Left hindlimb (tissue), 1 donor: ENCODE measurements at places on chromosomes 2 and 18.

- no peak for DNase-seq
These were observed 743 bp downstream of the XPO1 start for GRCh38 chr2:61537277-61537949.

DNA sequence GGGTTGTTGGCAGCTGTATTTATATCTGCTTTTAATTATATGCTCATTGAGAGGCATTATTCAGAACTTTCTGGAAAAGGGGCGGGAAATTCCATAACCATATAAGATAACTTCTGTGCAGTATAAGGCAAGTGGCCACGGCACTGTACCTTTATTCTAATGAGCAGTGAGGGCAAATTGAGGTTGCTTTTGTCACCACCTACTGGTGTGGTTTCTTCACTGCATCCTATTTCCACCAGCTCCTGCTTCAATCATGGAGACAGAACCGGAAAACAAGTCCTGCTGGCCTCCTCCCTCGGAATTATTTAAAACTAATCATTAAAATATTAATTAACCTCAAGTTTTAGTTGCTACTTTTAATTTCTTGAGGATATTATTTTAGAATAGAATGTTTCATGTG lies 759.4 kb downstream of the CBLN2 start:
- DNase-seq: no peak

DNA sequence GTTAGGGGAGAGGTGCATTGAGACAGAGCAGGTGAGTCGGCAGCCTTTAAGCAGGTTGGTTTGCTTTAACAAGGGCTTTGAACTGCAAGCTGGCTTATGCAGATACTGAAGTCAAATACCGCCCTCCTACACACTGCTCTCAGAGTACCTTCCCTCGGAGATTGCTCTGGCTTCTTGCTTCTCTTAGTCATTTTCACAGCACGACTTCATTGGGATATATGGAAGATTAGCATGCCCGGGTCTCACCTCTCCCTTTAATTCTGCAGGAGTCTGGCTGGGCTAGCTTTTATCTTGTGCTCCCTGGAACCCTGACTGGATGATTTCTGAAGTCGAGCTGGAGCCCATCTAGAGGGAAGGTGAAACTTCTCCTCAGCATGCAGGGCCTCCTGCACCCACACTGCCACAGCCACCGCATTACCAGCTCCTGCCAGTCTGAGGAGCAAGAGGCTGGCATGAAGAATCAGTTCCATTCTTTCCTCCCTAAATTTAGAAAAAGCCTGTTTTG lies 395.5 kb upstream of the HNRNPA3 start:
- no peak for DNase-seq

DNA sequence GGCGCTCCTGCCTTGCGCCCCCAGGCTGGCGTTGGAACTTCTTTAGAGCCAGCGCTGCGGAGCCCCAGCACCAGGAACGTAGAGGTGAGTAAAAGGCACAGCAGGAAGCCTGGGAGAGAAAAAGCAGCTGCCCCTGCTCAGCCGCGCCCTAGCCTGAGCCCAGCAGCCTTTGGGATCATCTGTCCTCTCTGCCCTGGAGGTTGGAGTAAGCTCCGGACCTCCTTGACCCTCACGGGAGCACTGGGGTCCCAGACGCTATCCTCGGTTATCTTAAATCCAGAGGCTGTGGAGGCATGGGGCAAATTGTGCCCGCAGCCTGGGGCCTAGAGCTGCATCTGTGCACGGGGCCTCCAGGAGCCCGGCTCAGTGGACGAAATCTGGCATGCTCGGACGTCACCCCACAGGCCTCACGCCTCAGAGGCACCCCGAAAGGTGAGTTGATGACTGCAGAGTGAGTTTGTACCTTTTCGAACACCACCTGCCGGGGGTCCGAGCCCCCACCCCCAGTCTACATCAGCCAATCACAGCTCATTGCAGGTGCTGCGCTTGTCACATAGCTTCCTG lies 1.6 kb upstream of the SLC66A2 start:
- no peak for DNase-seq

DNA sequence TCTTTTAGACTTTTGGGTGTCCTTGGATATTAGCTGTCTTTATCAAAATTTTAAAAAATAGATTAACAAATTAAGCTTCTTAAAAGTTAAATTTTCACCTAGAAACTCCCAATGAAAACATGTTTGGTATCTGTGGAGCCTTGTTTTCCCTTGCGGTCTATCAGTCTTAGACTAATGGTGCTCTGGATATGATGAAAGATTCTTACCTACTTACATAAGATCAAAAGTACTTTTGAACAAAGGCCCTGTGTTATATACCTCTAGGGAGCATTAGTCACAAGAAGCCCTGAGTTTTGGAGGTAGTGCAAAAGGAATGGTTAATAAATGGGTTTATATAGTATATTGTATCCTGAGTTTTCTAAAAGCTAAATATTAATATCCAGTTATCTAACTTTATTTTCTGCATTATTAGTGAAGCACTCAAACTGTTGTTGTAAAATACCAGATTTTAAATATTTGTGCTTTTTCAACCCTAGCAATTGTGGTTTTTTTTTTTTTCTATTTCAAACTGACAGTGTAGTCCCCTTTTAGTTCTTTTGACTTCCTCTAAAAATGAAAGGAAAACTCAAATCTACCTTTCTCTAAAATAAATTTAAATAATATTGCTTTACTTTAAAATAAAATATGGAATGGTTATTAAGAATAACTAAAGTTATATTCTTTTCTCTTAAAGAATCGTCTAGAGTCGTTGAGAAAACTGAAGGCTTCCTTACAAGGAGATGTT lies 18.1 kb downstream of the NDC80 start:
- DNase-seq: no peak

DNA sequence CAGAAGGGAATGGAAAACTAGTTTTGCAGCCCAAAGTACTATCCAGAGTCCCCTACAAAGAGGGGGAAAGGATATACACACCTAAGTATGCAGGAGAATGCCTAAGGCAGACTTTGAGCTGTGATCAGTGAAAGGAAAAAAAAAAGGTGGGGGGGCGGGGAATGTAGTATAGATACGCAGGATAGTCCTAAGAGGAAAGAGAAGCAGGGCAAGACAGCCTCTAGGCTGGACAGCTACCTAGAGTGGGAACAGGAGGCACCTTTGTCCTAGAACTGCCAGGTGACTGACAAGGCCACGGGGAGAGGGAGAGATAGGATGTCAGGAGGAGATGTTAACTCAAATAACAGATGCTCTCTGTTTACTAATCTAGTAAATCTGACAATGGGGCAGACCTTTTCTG lies 6.0 kb downstream of the REEP1 start:
- no peak for DNase-seq

- DNase-seq: no peak
These were observed 108.0 kb downstream of the TWIST2 start for GRCh38 chr2:238955648-238956531.

- DNase-seq: no peak
These were observed 349.8 kb upstream of the SPRED2 start for GRCh38 chr2:65782186-65782585.
